NCI-H2081 treated with DMSO at 0.1 percent for 48 hours (cell line): ENCODE measurements at places on chromosomes 2 and 18.

DNA sequence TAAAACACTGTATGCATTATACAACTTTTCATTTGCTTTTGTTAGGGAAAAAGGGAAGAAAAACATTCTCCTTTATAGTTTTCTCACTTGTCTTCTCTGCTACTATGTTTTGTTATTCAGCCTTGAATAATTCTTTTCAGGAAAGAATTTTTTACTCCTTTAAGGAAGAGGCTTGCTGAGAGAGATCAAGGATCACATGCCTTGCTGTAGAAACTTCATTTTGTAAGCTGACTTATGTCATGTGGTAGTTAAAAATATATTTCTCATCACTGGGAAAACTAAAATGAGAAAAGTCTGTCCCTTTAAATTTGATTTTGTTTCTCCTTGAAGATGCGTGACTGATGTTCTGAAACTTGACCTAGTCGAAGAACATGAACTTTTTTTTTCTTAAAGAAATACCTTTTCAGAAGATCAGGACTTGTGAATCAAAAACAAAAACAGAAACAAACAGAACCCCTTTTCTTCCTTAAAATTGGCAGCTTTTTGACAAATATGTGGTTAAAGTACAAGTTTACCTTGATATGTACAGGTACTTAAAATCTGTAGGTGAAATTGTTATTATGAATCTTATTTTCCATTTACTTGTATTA is 145.1 kb downstream of the COMMD1 start:
- no peak for DNase-seq

DNA sequence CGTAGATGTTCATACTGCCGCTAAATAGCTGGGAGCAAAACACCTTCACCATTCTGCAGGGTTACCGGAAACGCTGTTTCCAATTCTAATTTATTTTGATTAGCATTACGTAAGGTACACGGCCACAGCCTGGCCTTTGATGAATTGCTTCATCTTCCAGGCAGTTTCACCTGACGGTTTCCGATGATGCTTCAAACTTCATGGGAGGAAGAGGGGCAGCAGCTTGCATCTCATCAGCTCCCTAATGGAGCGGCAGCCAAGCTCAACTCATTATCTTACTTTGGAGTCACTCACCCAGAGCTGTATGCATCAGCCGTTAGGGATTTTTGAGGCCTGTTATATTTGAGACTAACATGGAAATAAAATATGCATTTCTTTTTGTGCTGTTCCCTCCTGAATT is 54.8 kb downstream of the TMEM18 start:
- no peak for DNase-seq

- no peak for DNase-seq
These were observed 783.0 kb upstream of the ZEB2 start for GRCh38 chr2:145302886-145303285.

- no peak for DNase-seq
These were observed 117.9 kb downstream of the MYCN start for GRCh38 chr2:16058256-16058655.

GRCh38 chr2:139099721-139100120 is 319.5 kb upstream of the NXPH2 start:
- DNase-seq = no peak

DNA sequence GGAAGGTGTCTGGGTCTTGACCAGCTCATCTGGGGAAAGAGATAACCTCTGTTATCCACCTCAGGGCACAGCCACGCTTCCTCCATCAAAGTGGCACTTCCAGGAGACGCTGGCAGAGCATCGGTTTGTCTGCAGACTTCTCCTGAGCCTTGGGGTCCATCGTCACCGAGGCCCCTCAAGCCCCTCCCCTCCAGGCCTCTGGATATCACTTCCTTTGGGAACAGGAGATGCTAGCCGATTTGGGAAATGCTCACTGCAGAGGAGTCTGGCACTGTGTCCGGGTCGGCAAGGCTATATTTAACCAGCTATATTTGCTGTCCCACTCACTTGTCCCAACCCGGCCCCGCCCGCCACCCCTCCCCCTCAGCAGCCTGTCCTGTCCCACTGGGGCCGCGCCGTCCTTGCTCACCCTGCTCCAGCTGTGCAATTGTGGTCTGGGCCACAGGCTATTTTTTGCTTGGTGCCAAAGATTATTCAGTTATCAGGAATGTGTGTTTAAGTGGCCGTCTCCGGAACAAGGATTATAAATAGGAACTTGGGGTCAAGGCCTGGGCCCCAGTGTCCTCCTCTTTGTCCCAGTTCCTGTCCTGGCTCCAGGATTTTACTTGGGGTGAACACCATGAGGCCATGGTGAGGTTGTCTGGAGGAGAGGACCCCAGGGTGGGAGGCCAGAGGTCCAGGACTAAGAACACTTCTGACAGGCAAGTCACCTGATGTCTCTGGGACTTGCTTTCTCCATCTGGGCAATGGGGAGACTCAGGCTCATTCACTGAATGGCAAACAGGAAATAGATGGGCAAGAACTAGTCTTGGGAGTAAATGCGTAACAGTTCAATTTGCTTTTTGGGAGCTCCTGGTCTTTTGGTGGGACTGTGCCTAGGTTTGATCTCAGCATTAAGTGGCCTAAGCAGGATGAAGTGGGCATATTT is 263.6 kb downstream of the DYSF start:
- no peak for DNase-seq

- no peak for DNase-seq
These were observed 10.8 kb upstream of the SDC1 start for GRCh38 chr2:20235655-20236305.

DNA sequence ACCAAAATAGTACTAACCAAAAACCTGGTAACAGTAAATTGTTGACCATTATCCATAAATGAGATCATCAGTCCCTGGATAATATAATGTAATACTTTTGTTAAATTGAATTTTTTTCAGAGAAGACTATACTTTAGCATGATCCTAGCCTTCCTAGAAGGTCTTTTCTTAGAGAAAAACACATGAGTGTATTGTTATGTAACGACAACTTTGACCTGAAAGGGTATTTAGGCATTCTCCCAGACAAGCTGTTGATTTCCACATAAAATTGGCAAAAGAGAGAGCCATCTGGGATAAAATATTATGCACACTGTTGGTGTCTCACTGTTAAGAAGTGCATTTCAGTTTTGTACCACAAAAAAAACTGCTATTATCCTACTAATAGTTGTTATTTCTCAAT is 120.0 kb upstream of the MAPRE2 start:
- no peak for DNase-seq

DNA sequence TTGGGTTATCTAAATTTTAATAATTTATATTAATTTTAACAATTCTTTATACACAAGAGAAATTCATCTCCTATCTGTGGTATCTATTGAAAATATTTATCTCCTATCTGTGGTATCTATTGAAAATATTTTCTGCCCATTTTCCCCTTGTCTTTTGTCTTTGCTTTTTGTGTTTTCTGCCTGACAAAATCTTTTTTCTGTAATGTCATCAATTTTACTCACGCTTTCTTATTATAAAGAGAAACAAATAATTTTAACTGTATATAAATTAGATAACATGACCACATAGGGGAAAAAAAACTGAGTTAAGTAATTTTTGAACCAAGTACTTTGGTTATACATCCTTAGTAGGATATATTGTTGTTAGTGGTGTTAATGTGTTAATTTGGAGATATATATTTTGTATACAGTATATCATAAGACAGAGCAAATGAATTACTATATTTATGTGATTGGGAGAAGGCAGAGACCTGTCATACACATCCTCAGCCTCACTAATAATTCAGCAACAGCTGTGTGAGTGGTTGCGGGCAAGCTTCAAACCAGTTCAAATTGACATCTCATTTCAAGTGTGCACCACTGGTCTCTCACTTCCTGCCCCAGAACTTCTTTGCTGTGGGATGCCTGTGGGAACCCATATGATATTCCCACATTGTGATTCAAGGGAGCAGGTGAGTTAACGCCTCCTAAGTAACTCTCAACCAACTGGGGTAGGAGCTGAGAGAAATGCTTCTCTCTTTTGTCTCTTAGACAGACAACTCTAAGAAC is 292.4 kb downstream of the SP3 start:
- DNase-seq = no peak

DNA sequence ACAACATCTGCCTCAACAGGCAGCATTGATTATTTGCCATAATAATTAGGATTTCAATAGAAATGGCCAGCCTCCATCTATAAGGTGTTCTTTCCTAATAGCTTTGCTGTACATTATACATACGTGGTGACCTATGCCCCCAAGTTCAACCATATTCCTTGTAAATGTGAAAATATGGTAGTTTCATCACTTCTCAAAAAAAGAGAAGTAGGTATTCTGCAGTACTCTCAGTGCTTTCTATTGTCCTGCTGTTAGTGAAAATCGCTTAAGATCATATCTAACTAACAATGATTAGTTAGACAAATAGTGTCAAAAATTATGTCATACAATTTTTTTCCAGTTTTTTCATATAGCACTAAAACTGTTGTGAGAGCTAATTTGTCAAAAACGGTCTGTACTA is 79.6 kb downstream of the SLC4A10 start:
- DNase-seq = no peak

DNA sequence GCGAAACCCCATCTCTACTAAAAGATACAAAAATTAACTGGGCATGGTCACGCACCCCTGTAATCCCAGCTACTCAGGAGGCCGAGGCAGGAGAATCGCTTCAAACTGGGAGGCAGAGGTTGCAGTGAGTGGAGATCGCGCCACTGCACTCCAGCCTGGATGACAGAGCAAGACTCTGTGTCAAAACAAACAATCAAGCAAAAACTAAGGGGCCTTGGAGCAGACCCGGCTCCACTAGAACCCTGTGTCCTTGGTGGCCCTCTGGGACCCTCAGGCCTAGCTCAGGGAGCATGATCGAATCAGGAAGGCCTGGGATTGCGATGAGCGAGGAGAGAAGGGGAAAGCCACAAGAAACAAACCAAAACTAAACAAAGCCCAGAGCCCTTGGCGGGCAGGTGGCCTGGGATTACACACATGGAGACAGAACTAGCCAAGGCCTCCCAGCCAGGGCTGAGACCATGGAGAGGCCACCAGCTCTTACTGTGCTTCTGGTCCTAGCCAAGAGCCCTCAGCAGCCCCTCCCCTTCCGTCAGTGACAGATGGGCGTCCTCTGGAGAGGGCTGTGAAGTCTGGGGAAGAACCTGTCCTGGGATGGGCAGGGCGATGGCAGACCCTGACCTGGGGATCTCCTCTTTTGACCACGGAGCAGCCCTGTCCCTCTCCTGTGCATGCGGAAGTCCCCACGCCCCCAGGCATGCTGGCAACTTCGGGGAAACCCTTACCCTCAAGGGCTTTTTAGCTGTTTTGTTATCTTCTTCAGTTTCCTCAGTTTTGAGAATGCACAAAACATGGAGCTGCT is 27.4 kb upstream of the CATIP start:
- no peak for DNase-seq

- no peak for DNase-seq
These were observed 160.0 kb upstream of the TRIB2 start for GRCh38 chr2:12556762-12557161.

DNA sequence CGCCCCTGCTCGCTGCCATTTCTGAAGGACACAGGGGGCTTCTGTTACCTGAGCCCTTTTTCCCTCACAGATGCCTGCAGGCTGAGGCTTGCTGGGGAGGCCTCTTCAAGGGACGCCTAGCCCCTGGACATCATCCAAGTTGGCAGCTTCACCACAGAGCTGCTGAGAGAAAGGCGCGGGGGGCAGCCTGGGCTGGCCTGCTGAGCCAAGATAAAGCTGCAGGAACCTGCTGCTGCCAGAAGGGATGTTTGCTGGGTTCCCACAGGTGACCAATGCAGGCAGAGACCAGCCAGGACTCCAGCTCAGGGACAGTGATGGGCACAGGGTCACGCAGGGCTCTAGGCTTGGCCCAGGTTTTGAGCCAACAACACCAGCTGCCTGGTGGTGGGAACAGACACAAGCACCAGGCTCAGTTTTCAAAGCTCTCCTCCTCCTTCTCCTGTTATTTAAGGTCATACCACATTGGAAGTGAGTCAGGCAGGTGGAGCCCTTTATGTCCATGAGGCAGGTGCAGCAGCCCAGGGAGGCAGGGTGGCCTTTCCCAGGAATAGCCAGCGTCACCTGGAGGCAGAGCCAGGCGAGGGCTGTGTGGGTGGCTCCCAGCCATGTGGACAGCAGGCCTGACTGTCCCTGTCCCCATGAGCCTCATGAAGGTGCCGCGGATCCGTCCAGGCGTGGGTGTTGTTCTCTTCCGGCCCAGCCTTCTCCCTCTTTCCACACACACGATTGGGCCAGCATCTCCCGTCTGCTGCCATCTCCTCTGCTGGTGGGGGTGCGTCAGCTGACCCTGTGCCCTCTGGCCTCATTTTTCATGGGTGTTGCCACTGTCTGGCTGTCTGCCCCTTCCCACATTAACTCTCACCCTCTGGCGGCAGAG is 515.5 kb upstream of the MYT1L start:
- DNase-seq = peak; percentile 98

GRCh38 chr2:191933307-191934105 is 86.6 kb upstream of the CAVIN2 start:
- no peak for DNase-seq

DNA sequence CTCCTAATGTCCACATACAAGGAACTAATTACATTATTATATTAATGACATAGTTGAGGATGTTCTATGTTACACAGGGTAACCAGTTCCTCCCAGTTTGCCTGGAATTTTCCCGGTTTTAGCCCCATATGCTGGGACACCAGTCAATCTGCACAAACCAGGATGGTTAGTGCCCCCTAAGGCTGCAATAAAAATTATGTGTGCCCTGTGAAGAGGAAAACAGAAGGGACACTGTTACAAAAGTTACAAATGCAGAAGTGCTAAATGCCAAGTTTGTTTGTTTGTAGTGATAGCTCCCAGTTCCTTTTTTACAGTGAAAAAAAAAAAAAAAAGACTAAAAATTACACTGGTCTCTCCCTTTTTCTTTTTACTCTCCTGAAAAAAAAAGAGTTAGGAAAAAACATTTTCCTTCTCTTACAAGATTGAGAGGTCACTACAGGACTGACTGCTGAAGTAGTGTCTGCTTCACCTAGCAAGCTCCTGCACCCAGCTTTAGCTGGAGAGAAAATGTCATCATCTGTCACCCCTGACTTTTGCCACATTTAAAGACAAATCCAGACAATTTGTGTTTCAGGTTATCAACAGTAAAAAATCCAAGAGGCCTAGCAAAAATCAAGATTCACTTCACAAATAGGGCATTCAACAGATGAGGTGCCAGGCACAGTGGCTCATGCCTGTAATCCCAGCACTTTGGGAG is 3.2 kb downstream of the ANKRD44 start:
- DNase-seq = no peak

GRCh38 chr2:207868855-207869596 is 99.3 kb upstream of the FZD5 start:
- DNase-seq = no peak

GRCh38 chr2:190036071-190036470 is 26.5 kb downstream of the MSTN start:
- no peak for DNase-seq

GRCh38 chr2:239318151-239318611 is 82.6 kb downstream of the HDAC4 start:
- DNase-seq = no peak

DNA sequence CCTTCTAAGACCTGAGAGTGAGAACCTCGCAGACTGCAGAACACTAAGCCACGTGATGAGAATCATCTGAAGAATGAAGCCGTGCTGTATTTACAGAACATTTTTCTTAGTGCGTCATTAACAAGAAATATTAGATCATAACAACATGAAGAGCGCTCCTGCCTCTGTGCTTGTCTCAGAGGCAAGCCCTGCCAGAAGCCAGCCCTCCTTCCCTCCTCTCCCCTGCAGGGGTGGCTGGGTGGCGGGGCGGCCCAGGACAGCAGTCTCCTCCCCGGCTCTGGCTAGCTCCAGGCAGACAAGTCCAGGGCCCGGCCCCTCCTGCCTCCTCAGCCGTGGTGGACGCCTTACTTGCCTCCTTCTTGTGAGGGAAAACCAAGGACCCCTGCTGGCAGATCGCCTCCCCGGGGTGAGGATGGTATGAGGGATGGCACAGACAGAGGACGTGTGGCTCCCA is 262.7 kb downstream of the TWIST2 start:
- DNase-seq = no peak
